ENCODE measurements at places on chromosomes 4 and X.

- no peak for DNase-seq
These were observed 118.0 kb downstream of the SLC4A4 start for GRCh38 chr4:71456841-71457240.

GRCh38 chrX:39619182-39620009, 478.4 kb downstream of the BCOR start:
- no peak for DNase-seq

DNA sequence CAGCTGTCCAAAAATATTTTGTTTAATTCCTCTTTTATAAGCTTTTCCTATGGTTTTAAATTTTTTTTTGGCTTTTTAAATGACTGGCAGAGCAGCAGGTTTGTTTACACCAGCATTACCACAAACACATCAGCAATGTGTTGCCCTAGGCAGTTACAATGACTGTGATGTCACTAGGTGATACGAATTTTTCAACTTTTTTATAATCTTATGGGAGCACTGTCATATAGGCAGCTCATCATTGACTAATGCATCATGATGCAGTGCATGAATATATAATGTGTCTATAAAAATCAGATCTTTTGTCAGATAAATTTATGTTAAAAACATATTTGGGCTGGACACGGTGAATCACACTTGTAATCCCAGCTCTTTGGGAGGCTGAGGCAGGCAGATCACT, 231.6 kb upstream of the SLIT2 start:
- DNase-seq = no peak

- DNase-seq = no peak
These were observed 414.4 kb downstream of the SMARCA1 start for GRCh38 chrX:129108936-129109335.

- DNase-seq = no peak
These were observed 304.9 kb downstream of the UNC5C start for GRCh38 chr4:95243892-95244291.

DNA sequence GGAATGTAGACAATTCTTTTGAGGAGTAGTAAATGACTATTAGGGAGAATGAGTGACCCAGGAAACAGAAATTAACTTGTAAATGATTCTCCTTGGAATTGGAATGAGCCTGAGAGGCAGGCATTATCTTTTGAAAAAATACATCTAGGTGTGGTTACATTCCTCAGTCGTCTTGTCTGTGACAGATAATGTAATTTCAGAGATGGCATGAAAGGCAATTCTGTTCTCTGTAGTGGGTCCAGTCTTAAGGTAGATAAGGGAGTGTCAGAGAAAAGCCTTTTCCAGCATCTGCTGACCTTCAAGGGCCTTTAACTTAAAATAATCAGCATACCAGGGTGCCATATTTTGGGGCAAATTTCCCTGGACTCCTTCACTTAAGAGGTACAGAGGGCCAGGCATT, 35.1 kb downstream of the HERC6 start:
- no peak for DNase-seq

DNA sequence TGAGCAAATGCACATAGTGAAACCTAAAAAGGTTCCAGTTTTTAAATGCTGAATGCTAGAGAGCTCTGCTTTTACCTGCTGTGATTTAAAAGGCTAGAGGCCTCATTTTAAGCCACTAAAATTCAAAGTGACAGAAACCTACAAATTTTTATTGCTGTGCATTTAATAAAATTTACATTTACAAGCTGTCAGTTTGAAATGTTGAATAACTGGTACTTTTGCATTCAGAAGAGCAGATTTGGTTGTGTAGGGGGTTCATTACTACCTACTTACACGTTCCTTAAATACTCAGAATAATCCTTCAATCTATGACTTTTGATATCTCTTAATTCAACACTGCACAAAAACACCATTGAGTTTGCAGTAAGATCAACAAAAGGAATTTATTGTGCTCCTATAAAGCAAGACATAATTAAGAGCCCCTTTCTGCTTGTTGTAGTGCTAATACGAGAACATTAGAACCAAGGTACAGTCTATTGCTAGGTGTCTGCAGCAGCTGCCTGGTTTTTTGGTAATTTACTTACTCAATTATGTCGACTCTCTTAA, 27.9 kb downstream of the NKX3-2 start:
- no peak for DNase-seq

DNA sequence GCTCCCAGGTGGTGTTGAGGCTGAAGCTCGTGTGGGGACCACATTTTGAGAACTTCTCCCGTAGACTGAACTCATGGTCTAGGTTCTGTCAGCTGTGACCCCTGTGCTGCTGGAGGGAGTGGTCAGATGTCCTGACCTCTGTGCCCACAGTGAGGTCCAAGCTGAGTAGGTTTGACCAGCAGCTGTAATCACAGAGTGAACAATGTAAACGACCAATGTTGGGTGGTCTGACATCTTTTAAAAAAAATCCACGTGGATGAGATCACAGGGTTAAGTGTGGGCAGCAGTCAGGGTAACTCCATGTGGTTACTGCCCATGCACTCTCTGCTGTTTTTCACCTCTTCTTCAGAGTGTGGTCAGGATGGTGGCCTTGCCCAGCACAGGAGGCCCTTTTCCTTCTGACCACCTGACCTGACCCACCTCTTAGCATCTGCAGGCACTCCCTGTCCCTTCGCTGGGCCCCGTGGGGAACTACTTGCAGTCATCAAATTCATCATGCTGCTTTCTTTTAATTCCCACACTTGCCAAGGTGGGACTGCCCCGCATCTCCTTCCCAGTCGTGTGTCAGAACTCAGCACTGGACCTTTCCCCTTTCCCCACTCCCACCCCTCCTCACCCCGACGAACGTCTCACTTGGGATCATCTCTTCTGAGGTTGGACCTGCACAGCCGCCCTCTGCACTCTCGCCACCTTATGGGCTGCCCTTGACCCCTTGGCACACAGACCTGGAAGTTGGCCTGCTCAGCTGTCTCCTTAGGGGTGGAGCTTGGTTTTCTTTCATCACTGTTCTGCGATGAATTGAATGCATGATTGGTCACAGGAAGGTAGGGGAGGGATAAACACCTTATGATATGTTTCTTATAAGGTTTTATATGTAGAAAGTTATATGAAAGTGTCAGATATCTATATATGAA, 120.1 kb downstream of the PTTG2 start:
- DNase-seq = no peak

DNA sequence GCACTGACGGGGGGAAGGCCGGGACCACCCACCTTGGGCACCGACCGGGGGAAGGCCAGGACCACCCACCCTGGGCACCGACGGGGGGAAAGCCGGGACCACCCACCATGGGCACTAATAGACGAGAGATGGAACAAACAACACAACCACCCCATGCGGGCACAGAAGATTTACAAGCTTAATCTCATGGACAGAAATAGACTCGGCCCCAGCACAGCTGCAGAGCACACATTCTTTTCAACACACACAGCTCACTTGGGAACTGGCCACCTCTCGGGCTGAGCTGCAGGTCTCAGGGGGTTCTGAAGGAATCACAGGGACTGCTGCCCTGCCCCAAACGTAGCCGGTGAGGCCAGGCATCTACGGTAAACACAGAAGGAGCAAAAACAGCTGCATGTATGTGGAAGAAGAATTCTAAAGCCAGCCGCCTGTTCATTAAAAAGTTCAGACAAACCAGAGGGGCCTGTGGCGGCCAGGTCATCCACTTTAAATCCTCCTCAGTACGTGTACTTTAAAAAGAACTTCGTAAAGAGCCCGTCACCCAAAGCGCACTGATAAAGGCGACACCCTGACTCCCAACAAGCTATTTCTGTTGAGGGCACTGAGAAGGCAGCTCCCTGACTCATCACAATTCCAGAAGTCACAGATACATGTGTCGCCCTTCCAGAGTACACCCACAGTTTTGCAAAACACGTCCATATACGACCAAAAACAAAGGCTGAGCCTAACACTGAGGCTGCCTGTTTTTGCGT, 17.7 kb downstream of the PPP2R3B start:
- no peak for DNase-seq

DNA sequence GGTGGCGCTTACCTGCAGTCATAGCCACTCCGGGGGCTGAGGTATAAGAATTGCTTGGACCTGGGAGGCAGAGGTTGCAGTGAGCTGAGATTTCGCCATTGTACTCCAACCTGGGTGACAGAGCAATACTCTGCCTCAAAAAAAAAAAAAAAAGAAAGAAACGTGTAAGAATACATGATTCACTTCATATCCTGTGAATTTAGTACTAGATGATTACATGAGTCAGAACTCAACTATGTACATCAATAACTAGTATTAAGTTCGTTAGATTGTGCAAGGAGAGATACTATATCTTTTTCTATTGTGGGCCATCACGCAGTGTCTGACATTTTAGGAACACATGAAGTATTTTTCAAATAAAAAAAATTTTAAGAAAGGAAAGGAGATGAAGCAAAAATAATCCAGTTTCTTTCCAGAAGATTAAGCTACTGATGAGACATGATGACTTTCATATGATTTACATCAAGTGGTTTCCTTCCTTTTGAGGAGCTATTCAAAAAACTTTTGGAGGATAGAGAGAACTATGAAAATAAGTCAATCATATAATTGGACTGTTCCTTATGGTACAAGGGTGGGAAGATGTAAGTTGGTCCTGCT, 64.7 kb upstream of the EXOC1L start:
- DNase-seq = no peak

GRCh38 chr4:7310451-7310850, 118.1 kb downstream of the SORCS2 start:
- no peak for DNase-seq

DNA sequence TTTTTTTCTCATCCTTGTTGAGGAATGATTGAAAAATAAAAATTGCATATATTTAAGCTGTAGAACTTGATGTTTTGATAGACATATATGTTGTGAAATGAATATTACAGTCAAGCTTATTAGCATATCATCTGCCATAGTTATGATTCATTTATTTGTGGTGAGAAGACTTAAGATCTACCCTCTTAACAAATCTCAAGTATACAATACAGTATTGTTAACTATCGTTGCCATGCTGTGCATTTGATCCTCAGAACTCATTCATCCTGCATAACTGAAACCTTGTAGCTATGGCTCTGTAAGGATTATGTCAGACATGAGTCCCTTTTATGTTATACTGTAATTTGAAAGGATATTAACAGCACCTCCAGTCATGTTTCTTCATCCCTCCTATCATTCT, 2045.3 kb downstream of the ARAP2 start:
- DNase-seq = no peak

DNA sequence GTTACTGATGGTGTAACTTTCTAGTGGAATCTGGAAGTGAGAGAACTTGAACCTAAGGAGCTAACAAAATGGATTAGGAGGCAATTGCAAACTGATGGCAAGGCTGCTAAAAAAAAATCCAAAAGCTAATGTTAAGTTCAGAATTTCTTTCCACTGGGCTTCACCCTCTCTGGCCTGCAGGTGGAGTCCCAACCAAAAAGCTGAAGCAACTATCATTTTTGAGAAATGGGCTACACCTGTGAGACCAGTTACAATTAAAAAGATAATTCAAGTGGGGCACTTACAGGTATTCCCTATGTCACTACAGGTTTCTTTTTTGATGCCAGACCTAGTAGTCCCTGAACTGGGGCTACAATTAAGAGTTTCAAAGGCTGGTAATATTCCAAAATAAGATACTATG, 142.1 kb upstream of the FTHL17 start:
- peak; percentile 13 for DNase-seq

DNA sequence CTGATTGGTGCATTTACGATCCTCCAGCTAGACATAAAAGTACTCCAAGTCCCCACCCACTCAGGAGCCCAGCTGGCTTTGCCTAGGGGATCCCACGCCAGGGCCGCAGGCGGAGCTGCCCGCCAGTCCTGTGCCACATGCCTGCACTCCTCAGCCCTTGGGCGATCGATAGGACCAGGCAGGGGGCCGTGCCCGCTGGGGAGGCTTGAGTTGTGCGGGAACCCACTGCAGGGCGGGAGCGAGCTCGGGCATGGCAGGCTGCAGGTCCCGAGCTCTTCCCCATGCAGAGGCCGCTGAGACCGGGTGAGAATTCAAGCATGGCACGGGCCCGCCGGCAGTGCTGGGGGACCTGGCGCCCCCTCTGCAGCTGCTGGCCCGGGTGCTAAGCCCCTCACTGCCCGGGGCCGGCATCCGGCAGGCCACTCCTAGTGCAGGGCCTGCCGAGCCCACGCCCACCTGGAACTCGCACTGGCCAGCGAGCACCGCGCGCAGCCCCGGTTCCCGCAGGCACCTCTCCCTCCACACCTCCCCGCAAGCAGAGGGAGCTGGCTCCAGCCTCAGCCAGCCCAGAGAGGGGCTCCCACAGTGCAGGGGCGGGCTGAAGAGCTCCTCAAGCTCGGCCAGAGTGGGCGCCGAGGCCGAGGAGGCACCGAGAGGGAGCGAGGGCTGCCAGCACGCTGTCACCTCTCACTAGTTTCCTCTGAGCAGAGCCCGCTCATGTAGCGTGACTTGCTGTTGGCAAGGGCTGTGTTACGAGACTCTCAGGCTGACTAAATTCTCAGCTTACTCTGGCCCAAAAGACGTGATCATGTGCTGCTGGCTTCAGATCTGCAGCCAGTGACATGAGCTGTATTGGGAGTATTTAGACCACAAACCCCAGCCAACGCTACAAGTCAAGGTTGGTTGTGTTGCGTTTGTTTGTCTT, 87.5 kb downstream of the TRAPPC11 start:
- no peak for DNase-seq

GRCh38 chr4:106315476-106315967, 487 bp downstream of the TBCK start:
- DNase-seq = no peak

DNA sequence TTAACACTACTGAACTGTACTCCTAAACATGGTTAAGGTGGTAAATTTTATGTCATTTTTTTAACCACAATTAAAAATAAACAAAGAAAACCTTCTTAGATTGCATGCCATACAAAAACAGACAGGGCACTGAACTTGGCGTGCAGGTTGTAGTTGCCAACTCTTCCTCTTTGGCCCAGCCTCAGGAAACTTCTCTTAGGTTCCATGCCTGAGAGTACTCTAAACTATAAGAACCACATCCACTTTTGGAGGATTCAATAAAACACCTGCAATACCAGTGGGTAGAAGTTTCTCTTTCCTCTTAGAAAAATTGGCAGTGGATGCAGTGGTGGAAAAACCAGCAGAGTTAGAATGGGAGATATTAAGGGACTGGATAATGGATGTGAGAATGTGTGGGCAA, 103.4 kb downstream of the LUZP4 start:
- no peak for DNase-seq

DNA sequence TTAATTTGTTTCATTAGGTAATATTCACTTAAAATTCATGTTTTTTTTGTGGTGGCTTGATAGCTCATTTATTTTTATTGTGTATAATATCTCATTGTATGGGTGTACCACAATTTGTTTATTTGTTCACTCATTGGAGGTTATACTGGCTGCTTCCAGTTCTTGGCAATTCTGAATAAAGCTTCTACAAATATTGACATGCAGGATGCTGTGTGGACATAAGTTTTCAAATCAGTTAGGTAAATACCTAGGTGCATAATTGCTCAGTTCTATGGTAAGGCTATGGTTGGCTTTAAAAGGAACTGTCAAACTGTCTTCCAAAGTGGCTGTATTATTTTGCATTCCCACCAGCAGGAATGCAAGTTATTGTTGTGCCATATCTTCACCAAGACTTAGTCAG, 504.5 kb upstream of the GALNTL6 start:
- no peak for DNase-seq

GRCh38 chr4:73729534-73730165, 10.7 kb upstream of the CXCL8 start:
- DNase-seq = peak; percentile 5
